ENCODE measurements at places on chromosomes 11 and 22. TPM values are rescaled to one million over a fixed set of nuclear protein-coding genes. Genes with fewer than 3 reads are reported as not detected.

PPFIBP2 gene
- total RNA-seq = 4.6 TPM

PATE2 gene
- 0.13 TPM for total RNA-seq

SMIM35 gene
- not detected for total RNA-seq

TRIM51 gene
- not detected for total RNA-seq

LMF2 gene
- 18.4 TPM for total RNA-seq

CDKN1C gene
- 58.8 TPM for total RNA-seq

SEPTIN5 gene
- 42.1 TPM for total RNA-seq

TRIM48 gene
- total RNA-seq = not detected

APOL4 gene
- 3.6 TPM for total RNA-seq

DEUP1 gene
- total RNA-seq = not detected

OR52I2 gene
- total RNA-seq = not detected

OR2AG1 gene
- total RNA-seq = not detected

All from dermis microvascular lymphatic vessel endothelial cell (primary cell).